ENCODE measurements at places on chromosomes 13 and 19.
A peak's percentile ranks its signal among the peaks of the same experiment; 100 is the strongest.

- no peak for DNase-seq
These were observed 53.7 kb downstream of the DPF1 start for GRCh38 chr19:38170334-38170733.

GRCh38 chr19:32289566-32290210, 55.7 kb upstream of the ZNF507 start:
- no peak for DNase-seq

DNA sequence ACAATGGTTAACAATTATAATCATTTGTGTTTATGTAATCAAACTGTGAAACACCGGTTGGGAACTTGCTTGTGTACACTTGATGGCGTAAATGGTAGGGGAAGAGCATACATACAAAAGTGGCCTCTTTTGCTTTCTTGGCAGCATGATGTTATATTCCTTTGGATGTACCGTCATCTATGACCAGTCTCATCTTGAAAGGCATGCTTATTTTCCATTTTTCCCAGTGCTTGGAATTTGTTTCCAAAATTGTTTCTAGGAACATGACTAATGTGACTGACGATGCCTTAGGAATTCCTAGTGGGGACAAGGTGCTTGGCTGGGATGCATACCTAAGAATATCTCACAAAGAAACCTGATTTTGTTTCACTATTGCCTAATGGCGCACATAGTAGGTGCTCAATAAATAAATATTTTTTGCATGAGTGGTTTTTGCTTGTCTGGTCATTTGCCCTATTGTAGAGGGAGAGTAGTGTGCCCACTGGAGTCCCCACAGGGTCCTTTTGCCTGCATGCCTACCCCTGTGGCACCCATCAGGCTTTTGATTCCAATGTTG, 45.5 kb downstream of the SAE1 start:
- no peak for DNase-seq

- DNase-seq: no peak
These were observed 639 bp upstream of the SLAIN1 start for GRCh38 chr13:77696879-77697216.

DNA sequence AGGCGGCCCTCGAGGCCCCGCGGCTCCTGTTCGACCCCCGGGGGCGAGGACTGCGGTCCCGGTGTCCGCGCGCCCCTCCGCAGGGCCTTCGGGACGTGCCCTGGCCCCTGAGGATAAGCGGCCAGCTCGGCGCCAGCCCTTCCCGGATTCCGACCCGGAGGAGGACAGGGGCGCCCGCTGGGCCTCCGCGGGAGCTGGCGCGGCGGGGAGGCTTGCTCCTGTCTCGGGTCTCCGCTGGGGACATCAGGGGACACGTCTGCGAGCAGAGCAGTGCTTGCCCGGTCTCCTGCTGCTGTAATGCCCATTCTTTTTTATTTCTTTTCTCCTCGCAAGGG, 829 bp downstream of the B3GLCT start:
- peak; percentile 23 for DNase-seq

DNA sequence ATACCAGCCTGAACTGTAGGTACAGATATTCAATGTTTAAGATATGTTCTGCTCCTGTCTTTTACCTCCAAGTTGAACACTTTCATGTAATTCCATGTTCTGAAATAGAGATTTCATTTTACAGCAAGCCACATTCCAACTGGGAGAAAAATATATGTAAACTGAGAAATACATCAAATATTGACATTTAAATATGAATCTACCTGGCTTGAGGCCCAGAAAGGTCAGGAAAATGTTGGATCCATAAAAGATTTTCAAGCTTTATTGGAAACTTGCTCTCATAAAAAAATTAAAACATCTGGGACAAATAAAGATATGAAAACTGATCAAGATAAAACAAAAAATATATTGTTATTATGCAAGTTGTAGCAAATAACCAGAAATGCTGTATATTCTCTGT, 1078.7 kb upstream of the ATXN8OS start:
- no peak for DNase-seq

GRCh38 chr13:111187960-111188541, 72.9 kb downstream of the ARHGEF7 start:
- DNase-seq: no peak

DNA sequence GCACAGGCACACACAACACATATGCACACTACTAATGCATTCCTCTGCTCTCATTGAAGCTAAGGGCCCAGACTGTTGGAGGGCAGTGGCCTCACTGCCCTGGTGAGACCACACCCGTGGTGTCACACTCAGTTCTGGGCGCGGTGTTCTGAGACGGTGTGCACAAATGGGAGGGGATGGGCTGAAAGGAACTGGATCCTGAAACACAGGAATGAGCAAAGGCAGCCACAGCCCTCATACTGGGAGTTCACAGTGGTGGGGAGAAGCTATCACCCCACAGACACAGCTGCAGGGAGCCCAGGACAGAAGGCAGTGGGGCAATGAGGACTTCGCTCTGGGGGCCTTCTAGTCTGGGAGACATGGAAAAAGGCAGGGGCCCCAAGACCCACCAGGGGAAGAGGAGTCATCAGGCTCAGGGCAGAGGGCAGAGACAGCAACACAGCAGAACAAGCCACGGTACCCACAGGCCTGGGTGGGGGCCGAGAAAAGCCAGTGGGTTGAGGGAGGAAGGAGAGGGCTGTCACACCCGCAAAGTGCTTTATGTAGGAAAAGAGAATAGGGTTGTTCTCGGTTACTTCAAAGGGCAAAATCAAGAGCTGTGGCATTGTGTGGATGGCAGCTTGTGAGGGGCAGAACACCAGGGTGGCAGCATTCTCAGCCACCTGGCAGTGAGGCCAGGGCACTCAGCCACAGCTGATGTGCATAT, 75.4 kb upstream of the GPR183 start:
- no peak for DNase-seq

GRCh38 chr13:29159871-29160270, 339.7 kb downstream of the MTUS2 start:
- DNase-seq: no peak

DNA sequence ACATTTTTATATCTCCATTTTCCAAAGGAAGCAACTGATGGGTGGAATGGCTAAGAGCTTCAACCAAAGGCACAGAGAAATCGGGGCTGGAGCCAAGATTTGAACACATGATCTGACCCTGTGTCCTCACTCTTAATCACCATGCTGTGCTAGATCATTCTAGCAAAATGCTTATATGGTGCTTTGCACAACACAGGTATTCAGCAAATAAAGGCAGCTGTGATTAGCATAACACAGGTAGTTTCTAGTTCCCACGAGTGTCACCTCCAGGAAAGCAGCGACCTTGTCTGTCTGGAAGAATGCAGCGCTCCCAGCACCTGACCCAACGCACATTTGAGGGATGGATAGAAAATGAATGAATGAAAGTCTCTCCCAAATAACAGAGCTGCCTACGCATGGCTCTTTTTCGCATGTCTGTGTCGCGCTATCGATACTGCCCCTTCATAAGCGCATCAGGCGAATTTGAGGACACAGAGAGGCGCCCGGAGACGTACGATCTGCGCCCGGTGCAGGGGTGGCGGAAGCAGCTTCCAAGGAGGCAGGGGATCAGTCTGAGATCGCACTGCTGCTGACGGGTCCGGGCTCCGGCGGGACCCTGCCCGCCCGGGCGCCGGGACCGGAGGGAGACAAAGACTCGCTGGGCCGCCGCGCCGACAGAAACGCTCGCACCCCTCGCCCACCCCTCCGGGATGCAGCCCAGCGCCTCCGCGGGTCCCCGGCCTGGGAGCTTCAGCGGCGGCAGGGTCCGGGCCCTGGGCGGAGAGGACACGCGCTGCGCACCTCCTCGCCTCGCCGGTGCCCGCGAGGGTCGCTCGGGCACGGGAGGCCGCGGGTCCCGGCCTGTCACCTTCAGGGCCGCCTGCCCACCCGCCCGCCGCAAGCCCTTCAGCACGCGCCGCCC, 609 bp downstream of the EPS15L1 start:
- DNase-seq: no peak

All from stimulated activated CD8-positive, alpha-beta memory T cell treated with anti-CD3 and anti-CD28 coated beads, Interleukin-15, amount 100 ng/mL, for 24 hours (primary cell).